ENCODE measurements at places on chromosomes 6 and 20.

GRCh38 chr6:150692604-150693003 is 92.9 kb downstream of the PLEKHG1 start:
- DNase-seq: no peak

DNA sequence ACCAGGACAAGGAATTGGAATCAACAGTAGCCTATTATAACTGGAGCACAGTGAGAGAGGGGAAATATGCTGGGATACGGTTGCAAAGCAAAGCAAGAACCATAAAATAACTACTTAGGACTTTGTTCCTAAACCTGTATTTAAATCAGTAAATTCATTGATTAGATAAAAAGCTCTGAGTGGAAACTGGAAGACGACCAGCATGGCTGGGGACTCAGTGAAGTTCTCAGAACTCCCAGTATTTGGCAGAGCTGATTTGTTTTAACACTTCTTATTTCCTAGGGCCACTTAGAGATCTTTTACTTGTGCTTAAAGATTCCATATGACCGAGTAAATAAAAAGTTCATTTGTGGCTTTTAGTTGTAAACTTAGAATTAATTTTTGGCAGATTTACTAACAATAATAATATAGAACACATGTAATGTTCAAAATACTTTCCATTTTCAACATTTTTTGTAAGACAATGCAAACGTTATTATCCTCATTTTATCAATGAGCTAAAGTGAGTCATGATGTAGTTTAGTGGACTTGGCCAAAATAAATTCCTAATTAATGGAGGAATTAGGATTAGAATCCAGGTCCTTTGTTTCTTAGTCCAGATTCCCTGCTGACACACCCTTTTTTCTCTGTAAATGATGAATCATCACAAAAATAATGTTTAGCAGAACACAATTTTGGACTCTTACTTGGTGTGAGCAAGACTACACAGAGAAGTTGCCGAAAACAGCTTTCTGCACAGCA is 392.9 kb downstream of the GJA1 start:
- DNase-seq: no peak

DNA sequence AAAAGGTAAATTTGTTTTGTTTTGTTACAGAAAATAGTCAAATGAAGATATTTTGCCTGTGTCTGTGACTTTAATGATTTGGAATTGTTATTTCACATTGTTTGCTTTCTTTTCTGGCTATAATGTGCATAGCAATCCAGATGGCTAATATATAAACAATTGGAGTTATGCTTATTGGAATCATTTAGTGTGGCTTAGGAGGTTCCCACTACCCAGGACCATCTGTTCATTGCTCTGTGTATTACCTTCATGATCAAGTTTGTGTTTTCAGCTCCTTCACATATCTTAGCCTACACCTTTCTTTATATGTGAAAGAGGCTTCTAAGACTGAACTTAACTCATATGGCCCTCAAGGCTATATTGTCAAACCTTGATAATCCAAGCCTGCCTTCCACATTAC is 232.9 kb downstream of the BCKDHB start:
- DNase-seq: no peak

DNA sequence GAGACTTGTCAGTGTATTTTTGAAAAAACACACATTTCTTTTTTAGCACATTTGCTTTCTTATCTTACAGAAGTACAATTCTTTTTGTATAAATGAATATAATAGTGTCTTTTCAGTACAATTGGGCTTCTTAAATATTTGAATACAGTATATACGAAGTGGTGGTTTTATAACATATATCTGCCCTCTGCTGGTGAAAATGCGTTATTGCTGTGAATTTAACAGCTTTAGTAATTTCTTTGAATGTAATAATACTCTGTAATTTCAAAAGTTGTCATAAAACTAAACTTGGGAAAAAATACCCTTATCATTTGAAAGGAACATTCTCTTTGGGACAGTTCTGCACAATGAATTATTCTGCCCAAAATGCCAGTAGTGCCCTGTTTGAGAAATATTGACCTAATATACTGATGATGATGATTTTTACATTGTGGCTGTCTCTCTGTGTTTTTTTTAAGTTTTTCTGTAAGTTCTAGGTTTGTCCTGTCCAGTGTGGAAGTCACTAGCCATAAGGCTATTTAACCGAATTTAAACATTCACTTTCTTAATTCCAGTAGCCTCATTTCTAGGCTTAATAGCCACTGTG is 19.0 kb downstream of the SMAP1 start:
- DNase-seq: no peak

DNA sequence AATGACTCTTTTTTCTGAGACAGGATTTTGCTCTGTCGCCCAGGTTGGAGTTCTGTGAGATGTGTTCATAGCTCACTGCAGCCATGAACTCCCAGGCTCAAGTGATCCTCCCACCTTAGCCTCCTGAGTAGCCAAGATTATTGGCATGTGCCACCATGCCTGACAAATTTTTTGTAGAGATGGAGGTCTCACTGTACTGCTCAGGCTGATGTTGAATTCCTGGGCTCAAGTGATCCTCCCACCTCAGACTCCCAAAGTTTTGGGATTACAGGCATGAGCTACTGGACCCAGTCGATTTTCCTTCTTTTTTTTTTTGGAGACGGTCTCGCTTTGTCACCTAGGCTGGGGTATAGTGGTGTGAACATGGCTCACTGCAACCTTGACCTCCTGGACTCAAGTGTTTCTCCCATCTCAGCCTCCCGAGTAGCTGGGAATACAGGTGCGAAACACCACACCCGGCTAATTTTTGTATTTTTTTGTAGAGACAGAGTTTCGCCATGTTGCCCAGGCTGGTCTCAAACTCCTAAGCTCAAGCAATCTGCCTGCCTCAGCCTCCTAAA is 24.3 kb downstream of the BCL2L1 start:
- no peak for DNase-seq

DNA sequence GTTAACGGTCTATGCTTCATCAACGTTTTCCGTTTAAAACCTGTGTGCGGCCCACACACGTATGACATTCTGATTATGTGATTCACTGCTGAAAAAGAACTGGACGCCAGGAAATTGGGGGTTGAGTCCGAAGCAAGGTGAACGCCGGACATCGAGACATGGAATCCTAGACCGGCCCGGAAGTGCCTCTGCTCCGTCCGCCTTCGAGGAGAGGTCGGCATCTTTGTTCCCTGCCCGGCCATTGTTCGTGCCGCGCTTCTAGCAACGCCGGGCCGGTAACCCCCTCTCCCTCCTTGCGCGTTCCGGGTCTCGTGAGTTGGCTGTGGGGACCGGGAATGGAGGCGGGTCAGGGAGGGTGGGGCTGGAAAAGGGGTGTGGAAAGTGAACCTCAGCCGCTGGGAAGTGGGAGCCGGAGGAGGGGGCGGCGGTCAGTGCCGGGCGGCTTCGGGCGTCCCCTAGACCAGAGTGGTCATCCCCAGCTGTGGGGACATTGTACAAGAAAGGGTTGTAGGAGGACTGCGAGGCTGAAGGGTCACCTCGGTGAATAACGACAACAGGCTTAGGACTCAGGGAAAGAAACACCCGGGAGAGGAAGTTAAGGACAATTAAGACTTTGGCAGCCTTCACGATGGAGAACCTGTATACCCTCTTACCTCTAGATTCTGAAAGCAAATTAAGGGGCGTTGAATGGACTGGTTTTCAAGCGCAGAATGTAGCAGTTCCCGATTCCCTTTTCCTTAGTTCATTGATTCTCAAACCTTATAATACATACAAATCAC is at the start of gene ZSCAN9:
Gene ZSCAN9 (plus strand): TSS at position 220 of the 779 bp plus-strand sequence. CDS start 1,810 bp downstream, outside the sequence.
- no peak for DNase-seq

DNA sequence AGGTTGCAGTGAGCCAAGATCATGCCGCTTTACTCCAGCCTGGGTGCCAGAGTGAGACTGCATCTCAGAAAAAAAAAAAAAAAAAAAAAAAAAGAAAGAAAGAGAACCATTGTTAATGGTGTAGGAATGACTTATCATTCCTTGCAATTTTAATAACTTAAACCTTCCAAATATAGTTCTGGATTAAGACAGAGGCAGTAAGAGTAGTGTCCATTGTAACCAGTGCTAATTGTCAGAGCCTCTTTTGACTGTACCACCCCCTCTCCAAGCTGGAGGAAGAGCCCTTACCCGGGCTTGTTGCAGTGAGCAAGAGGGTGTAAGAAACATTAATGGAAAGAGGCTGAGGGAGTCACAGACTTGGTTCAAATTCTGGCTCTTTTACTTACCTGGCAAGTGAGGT is 53.8 kb downstream of the SASH1 start:
- DNase-seq: no peak

DNA sequence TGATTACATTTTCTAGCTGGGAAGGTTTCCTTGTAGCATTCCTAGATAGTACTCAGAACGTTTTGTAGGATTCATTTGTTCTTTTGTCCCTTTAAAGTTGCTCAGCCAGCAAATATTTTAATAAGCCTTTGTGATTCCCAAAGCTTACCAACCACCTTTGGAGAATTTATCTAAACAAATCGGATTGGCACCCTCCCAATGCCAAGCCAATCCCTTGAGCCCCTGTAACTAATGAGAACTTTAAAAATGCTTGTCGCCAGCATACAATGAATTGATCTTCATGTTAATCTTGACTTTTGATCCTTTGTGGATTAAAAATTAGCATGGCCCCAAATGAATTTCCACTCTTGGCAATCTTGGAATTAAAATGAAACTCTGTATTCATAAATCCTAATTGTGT is 559.5 kb downstream of the UTRN start:
- no peak for DNase-seq

DNA sequence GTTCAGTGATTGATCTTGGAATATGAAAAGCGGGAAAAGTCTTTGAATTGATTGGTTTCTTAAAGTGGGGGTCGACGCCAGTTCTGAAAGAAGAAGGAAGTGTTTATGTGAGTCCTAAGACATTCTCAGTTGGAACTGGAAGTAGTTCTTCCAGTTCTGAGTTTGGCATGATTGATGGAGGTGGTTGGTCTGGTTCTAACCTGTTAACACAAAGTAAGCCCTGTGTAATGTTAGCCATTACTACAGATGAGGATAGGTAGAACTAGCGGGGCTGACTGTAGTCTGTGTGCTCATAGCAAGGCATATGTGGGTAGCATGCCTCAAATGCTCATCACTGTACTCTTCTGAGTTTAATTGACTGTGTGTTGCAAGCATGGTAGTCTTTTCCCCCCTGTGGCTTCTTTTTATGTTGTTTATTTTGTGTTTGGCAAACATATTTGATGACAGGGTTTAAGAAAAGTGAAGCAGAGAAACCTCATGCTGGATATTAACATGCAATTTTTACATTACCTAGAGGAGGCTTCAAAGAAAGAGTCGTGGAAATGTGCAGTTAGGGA is 24.9 kb downstream of the CITED2 start:
- no peak for DNase-seq

- no peak for DNase-seq
Observed at GRCh38 chr20:54106162-54106561, 35.8 kb upstream of the BCAS1 start.

- no peak for DNase-seq
Observed at GRCh38 chr20:45037050-45037449, 63.9 kb downstream of the KCNS1 start.

- no peak for DNase-seq
Observed at GRCh38 chr20:62777528-62777830, 18.8 kb upstream of the MRGBP start.

- DNase-seq: no peak
Observed at GRCh38 chr20:34927736-34928135, 27.9 kb downstream of the GSS start.

DNA sequence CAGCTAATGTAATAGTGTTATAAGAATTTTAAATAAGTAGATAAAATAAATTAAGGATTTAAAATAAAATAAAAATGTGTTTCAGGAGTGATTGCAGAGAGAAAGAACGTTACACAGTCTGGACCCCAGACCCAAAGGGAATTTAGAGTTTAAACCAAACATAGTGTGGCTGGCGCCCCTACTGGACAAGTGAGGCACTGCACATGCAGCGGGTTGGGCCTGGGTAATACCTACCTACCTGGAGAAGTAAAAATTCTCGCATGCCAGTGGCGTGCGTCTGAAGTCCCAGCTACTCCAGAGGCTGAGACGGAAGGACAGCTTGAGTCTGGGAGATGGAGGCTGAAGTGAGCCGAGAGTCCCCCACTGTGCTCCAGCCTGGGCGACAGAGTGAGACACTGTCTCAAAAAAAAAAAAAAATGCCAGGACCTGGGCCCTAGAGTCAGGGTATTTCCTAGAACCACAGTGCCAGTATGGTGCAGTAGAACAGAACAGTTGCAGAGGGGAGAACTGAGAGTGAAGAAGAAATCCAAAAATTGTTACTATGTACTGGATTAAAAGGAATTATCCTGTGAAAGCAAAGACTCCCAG is 71.4 kb upstream of the TCF21 start:
- no peak for DNase-seq

DNA sequence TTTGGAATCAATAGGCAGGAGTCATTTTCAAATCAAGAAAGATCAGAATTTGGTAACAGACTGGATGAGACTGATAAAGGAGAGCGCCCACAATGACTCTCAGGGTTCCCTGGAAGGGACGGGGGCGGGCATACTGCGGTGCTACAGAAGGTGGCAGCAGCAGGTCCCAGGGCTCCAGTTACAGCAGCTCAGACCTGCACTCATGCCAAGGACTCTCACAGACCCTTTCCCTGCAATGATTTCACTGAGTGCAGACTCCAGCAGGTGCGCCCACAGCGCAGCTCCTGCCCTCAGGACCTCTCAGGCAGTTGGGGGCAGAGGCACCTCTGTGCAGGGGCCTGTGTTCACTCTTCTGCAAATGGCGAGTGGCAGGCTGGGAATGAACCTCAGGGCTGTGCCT is 359.8 kb downstream of the ZFAND3 start:
- no peak for DNase-seq

DNA sequence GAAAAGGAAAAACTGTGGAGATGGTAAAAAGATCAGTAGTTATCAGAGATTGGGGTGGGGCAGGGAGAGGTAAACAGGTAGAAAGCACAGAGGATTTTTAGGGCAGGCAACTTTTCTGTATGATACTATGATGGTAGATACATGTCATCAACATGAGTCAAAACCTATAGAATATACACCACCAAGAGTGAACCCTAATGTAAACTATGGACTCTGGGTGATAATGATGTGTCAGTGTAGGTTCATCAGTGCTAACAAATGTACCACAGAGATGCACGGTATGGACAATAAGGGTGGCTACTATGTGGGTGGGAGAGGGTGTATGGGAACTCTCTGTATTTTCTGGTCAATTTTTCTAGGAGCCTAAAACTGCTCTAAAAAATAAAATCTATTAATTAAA is 18.5 kb downstream of the PACSIN1 start:
- no peak for DNase-seq

DNA sequence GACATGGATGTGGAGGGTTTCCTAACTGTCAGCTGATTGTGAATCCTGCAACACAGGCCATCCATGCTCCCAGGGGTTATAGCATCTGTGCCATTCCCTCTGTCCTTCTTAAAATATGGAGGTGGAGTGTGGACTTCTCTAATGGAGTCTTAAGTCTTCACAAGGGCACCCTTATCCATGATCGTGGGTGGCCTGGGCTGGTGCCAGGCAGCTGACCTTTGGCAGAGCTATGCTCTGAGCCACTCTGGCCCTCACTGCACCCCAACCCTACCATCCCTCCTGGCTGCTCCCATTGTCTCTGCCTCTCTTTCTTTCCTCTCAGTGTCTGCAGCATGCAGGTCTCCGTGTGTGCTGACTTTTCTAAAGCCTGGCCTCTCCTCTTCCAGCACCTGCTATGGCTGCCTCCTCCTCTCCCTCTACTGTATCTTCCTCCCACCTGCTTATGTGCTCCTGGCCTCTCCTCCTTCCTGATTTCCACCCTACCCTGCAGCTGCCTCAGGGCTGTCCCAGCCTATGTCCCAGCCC is 11.2 kb upstream of the PCMTD2 start:
- no peak for DNase-seq
